ENCODE measurements at places on chromosomes 3 and 15.

DNA sequence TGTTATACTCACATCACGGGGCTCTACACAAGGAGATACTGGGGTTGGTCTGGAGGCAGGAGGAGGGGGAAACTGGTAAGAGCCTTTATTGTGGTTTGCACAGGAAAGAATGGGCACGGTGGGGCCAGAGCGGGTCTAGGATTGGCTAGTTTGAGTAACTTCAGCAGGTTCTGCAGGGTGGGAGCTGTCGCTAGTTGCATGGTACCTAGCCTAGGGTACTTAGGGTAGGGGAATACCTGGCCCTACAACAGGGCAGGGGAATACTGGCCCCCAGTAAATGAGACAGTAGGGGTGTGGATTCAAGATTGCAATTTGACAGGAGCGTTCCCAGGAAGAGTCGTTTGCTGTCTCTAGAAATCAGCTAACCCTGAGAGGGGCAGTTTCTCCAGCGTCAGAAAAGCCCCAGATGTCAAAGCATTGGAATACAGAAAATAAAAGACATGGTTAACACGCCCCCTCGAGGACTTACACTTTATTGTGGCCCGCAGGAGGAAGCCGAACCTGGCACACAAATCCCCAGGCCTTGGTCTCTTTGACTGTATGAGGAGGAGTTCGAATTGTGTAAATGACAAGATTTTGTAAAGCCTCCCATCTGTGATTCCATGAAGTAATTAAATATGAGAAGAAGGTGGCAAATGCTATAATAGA, 32.0 kb downstream of the ST8SIA2 start:
- DNase-seq = no peak

GRCh38 chr3:79820089-79820488, 52.3 kb upstream of the ROBO1 start:
- no peak for DNase-seq

DNA sequence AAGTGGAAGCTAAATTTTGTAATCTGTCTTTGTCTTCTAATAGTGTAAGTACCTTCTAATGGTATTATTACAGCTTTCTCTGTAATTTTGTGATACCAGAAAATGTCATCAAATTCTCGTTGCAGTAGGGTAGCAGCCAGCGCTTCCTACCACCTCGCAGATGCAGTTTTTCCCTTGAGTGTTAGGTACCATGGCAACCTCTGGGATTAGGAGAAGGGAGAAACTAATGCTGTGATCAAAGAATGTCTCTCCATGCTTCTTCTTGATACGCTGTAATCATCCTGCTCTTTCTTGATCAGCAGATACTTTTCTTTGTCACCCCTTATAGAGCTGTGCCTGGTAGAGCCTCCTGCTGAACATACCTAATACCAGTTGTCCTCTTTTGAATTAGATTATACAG, 27.7 kb downstream of the SRP14 start:
- DNase-seq = no peak

GRCh38 chr15:25688166-25688565, 175.0 kb downstream of the ATP10A start:
- DNase-seq = no peak

GRCh38 chr3:111134302-111134701, 62.7 kb downstream of the NECTIN3 start:
- DNase-seq = no peak

DNA sequence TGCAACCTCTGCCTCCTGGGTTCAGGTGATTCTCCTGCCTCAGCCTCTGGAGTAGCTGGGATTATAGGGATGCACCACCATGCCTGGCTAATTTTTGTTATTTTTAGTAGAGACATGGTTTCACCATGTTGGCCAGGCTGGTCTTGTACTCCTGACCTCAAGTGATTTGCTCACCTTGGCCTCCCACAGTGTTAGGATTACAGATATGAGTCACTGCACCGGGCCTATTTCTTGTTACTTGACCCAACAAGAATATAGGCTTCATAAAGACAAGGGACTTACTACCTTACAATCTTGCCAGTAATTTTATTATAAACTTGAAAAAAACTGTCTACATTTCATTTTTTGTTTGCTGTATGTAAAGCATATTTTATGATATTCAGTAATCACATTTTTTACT, 21.4 kb upstream of the ZBTB47 start:
- DNase-seq = no peak

GRCh38 chr3:133401374-133402135, 1.7 kb downstream of the BFSP2 start:
- no peak for DNase-seq

DNA sequence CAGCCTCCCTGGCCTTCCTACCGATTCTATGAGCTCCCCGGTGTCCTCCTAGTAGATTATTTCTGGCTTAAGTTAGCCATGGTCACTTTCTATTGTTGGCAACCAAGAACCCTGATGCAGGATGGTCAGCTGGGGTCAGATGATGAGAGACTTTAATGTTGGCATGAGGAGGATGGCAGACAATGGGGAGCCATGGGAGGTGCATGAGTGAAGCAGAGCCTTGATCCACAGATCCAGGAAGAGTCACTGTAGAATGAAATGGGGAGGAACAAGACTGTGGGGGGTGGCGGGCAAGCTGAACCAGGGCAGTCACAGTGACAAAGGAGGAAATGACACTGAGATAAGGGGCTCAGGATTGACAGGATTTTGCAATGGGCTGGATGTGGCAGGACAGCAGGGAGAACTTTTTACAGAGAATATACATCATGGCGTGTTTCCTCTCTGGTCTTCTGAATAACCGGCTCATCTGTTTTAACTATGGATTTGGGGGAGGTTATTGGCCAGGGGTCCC, 60.9 kb downstream of the RPLP1 start:
- DNase-seq = no peak

DNA sequence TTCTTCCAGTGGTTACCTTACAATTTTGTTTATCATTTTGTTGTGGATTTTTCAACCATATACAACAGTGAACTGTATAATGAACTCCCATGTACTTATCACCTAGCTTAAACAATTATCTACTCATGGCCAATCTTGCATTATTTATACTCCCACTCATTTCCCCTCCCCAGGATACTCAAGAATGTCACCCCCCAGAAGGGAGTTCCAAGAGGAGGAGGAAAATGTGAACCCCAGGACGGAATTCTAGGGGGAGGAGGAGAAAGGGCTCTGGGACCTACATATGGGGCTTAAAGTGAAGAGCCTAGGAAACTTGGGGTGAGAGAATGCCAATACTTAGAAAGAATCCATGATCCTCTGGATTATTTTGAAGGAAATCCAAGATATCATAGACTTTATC, 59.3 kb downstream of the TSC22D2 start:
- DNase-seq = no peak

DNA sequence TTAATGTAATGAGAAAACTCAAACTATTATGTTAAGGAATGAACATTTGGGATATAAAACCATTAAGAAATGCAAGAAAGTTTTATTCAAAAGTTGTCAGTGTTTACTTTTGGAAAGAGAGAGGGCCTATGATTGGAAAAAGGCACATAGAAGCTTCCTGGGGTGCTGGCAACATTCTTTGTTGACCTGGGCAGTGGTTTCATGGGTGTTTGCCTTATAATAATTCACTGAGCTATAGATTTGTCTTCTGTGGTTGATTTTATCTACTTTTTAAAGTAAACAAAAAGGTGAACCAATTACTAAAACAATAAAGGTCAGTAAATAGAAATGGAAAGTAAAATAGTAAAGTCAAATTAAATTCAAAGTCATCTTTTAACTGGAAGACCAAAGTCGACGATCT, 308.8 kb downstream of the NEK10 start:
- no peak for DNase-seq

DNA sequence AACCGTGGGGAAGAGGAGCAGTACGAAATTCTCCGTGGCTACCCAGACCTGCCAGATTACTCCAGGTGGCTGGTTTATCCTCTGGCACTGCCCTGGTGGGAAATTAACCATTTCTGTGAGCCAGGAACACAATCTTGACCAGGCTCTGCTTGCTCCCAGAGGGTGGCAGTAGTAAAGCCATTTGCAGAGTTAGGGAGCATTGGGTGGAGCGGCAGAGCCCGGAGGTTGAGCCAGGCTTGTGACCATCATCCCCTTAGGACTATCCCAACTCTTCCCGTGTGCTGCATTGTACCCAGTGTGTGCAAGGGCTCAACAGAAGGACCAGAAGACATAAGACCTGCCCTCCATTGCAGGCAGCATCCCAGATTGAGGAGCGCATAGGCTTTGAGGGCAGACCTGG, 5.3 kb downstream of the KNG1 start:
- DNase-seq = no peak

- no peak for DNase-seq
Measured at GRCh38 chr15:40688932-40689799, 5.8 kb upstream of the RAD51 start.

GRCh38 chr3:172288651-172289050, 159.6 kb downstream of the GHSR start:
- no peak for DNase-seq

DNA sequence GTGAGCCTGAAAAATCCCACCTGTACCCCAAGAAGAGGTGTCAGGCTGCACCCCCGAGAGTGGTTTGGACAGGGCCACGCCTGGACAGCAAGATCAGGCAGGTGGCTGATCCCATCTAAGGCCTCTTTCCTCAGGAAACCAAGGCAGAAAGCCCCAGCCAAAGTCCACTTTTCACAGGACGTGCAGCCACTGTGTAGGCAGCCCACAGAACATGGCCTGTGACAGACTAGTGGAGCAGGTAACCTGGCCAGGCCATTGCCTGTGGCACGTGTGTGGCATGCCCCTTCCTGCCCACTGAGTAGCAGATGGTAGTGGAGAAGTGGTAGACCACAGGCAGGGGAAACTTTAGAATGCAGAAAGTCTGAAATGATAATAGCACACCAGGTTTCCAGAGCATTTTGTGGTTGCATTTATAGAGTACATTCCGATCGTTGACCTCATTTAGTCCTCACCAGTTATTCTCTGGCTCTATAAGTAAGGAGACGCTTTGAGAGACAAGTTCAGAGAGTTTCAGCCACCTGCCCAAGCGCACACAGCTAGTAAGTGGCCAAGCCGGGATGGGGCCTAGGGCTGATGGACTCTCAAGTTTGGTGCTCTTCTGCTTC, 68.7 kb downstream of the AAGAB start:
- no peak for DNase-seq

- DNase-seq = no peak
Measured at GRCh38 chr3:105811518-105812193, 57.2 kb downstream of the CBLB start.

GRCh38 chr3:12966847-12967605, 106.2 kb downstream of the IQSEC1 start:
- DNase-seq = no peak

GRCh38 chr3:115388811-115389210, 234.5 kb upstream of the GAP43 start:
- no peak for DNase-seq

DNA sequence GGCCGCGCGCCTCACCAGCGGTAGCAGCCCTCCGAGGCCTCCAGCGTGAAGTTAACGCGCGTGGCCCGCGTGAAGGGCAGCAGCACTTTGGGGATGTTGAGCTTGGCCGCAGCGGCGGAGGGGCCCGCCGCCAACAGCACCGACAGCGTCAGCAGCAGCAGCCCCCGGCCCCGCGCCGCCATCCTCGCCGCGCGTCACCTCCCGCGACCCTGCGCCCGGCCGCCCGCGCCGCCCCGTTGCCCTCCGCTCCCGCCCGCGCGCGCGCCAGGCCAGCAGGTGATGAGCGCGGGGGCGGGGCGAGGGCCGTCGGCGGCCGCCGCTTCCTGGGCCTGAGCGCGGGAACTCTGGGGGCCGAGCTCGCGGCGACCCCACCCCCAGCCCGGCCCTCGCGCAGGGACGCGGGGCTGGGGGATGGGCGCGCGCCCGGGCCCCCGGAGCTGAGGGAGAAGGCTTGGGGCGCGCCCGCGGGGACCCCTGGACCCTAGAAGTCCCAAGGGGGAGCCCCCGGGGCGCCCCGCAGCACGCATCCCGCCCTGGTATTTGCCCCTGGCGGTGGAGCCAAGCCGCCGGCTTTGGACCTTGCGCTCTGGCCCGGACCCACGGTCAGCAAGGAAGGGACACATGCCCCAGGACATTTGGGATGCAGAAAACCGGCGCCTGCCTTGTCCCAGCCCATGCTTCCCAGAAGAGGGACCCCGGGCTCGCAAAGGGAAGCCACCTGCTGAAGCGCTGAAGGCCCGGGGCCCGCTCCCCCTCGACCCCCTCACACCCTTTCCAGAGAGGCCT, at the start of gene NUP210:
Gene NUP210 (minus strand): TSS at position 278 of the 786 bp plus-strand sequence. CDS start 96 bp downstream, at position 182.
- peak; percentile 25 for DNase-seq

DNA sequence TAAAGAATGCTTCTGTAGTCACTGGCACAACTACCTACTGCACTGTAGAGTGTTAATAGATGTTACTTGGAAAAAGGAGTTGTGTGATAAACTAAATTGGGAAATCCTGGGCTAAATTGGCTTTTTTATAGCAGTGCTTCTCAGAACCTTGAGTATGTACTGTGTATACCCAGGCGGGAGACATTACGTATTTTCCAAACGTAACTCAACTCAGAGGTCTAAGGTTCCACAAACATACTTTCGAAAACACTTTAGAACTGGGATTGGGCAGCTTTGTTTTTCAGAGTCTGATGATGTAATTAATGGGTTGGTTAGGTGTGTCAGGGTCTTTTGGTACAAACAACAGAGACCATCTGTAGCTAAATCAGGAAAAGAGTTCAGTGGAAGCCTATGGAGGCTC, 53.5 kb upstream of the CHST2 start:
- DNase-seq = no peak

DNA sequence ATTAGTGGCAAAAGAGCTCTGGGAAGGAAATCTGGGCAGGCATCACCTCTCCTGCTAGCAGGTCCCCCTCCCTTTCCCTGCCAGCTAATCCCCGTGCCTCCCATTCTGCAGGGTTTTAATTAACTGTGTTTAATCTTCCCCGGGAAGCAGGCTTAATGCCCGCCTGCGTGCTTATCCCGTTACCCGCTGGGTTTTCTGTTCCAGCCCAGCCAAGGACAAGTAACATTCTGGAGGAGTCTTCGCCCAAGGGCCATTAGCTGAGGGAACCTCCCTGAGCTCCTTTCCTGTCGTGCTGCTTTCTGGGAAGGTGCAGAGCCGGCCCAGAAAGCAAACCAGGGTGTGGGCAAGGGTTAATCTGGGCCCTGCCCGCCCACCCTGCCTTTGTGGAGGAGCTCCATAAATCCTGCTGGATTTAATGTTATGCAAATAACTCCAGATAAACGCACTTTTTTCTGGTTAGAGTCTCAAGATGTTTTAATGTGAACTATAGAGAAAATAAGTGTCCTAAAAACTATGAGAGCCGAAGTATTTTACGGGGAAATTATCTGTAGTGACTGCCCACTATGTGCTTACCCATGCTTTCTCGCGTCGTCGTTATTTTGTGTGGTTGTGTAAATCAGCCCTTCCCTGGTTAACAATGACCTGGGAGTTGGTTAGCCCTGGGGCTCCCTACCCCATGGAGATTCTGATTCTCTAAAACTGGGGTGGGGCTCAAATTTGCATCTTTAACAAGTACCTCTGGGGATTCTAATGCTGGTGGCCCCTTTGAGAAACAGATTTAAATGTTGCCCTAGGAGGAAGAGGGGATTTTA, 25.9 kb downstream of the TRIM71 start:
- no peak for DNase-seq
